ENCODE measurements at places on chromosomes 6 and 20. TPM values are rescaled to one million over a fixed set of nuclear protein-coding genes. Genes with fewer than 3 reads are reported as not detected.

GRCh38 chr20:6157345-6157744 lies 34.5 kb upstream of the FERMT1 start:
- no peak overlapping the region for H3K27ac ChIP-seq
- H3K4me3 ChIP-seq = no peak overlapping the region
- no peak for DNase-seq

DNA sequence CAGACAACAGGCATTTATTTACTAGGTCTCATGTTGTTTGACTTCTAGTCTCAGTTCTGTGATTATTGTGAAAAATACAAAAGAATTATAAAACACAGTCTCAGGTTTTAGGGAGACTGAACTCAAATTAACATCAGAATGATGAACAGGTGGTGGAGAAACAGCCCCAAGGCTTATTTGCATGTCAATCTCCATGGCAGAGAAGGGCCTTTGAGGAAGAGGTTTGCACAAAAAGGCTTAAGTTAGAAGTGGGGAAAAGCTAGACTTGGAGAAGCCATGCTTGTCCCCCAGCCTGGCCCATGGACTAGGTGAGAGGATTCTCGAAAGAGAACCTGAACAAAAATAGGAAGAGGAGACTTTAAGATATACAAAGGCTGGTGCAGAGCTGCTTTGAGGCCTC lies 183.3 kb downstream of the EDN1 start:
- H3K27ac ChIP-seq = no peak overlapping the region
- DNase-seq = no peak
- H3K36me3 ChIP-seq = no peaks in the 10 kb centered on the region

- peaks cover 2% of the 10 kb centered on the region for H3K27me3 ChIP-seq
- DNase-seq = no peak
- H3K27ac ChIP-seq = no peak overlapping the region
- no peaks in the 10 kb centered on the region for H3K4me1 ChIP-seq
- no peak overlapping the region for H3K4me3 ChIP-seq
- no peaks in the 10 kb centered on the region for H3K36me3 ChIP-seq
Observed at GRCh38 chr20:48335308-48336050, 492.3 kb downstream of the PREX1 start.

HAO1 gene
- polyA plus RNA-seq = not detected
